Cortex of kidney (tissue), 1 donor: ENCODE measurements at places on chromosomes 12 and 14.

DNA sequence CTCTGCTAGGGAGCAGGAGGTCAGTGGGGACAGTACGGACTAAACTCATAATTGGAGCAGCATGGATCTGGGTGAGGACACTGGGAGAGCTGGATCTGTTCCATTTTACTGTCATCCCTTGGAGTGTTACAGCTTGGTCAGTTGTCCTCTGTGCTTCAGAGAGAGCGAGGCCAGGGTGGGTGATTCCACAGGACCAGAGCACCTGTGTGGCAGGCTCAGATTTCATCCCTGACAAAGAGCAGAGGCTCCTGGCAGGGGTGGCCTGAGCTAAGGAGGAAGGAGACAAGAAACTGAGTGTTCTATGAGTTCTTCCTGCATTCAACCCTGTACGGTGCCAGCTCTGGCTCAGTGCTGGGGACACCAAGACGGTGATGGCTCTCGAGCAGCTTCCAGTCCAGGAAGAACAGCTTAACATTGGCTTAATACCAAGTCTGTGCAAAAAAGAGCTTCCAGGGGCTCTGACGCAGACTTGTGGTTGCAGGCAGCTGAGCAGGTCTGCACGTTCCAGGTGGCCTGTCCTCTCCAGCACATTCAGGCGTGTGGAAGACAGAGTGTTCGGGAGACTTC is 8.4 kb upstream of the PGF start:
- no peak for DNase-seq

DNA sequence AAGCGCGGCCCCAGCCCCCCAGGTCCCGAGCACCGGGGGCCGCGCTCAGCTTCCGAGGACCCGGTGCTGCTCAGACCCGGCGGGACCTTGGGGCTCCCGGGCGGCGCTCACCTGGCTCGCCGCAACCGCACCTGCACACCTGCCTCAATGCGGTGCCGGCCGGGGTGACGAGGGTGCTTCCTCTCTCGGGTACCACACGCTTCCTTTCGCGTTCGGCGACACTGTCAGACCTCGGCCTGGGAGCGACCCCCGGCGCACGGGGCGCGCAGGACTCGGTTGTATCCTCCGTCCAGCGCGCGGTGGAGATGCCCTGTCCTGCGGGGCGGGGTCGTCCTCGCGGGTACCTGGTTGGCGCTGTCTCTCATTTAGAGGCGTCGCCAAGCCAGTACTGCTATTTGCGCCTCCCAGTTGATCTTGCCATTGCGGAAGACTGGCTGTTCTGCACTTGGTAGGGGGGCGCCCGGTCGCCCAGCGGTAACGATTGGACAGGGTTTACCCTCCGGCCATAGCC is 718 bp downstream of the PACS2 start:
- no peak for DNase-seq

- no peak for DNase-seq
Measured at GRCh38 chr12:54338698-54339296, 13.9 kb downstream of the COPZ1 start.

DNA sequence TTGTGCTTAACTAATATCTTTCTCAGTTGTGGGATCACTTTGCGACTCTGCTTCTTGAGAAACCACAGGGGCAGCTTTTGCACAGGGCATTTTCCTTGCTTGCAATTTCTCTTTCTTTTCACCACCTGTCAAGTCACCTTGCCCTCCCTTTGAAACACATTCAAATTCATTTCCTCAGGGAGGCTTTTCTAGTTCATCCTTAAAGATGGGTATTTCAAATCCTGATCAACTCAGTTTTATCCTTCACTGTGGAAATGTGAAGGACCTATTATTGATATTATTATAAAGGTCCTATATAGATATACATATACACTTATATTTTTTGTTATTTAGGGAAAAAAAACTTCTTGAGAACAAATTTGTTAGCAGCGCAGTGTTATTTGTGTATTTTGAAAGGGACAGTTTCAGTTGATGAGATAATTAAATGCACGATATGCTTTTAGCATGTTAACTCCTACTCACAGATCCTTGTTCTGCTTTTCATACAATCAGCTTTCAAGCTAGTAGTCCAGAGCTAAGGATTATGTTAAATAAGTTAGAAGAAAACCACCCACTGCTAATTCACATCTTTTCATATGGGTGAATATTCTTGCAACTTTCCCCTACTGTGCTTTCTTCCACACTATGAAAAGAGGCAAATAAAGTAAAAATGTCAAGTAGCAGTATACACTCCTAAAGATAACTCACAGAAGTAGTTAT is 501.4 kb upstream of the RGS6 start:
- no peak for DNase-seq

- DNase-seq, result no peak
Measured at GRCh38 chr12:100826323-100826722, 31.7 kb downstream of the ANO4 start.

DNA sequence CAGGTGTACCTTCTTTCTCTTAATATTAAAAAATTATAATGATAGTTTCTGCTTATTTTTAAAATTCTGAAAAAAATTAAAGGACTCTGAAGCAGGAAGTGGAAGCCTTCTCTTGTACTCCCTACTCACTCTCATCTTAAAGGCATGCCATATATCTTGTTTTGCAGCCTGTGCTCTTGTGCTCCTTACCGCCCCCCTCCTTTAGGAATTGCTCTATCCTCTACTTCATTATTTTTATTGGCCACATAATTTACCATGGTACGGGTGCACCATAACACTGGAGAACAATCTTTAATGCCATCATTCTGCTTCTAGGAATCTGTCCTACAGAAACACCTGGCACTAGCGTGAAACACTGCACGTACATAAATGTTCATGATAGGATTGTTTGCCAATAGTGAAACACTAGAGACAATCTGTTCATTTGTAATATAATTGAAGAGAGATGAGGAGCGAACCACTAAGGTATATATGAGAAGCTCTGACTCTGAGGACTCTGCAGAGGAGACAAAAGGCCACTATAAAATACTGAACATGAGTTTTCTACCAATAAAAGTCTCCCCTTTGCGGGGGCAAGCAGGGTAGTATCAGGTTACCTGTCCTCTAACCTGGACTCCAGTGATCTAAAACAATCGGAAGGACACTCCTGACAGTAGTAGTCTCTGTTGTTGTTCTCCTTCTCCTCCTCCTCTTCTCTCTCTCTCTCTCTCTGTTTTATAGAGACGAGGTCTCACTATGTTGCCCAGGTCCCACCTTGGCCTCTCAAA is 6.3 kb upstream of the NYNRIN start:
- DNase-seq, result no peak

DNA sequence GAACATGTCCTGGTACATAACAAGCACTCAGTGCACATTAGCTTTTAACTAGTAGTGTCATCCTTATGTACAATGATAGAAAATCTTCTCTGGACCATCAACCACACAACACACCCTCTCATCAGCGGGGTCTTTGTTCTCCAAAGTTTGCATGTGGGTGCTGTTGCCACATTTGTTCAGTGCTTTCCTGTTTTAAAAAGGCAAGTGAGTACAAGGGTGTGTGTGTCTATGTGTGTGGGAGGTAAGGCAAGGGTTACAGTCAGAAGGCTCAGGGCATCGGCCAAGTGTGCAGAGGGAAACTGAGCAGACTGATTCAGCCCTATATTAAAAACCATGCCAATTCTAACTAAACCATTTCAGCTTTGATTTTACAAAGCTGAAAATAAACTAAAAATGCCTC is 17.9 kb downstream of the KRT76 start:
- no peak for DNase-seq

DNA sequence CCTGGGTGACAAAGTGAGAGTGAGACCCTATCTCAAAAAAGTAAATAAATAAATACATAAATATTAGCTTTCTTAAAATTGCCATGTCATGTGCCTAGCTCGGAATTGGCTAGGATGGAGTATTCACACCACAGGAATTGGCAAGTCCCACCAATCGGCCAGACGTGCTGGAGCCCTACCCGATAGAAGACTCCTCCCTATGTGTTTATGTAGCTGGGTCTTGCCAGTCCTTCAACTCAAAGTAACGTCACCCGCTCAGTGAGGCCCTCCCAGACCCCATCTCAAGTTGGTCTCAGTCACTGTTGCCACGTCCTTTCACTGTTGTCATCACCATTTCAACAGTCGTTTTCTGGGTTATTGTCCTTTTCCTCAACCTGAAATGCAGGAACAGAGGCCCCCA is 20.2 kb downstream of the VRTN start:
- no peak for DNase-seq

- DNase-seq, result no peak
Measured at GRCh38 chr14:104200106-104200505, 61.7 kb downstream of the KIF26A start.

DNA sequence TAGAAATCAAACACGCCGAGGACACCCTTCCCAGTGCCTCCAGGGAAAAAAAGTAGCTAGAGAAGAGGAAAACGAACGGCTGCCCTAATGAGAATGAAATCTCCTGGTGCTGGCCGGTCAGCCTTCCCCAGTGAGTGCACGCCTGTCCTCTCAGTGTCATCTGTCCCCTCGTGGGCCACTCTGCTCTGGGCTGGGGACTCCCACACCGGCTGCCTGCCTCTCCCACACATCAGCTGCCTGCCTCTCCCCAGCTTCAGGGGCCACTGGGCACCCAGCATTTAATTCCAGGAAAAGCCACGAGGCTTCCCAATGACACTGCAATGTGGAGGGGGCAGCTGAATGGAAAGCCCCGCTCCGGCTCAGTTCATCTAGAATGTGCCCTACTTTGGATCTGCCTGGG is 59.0 kb downstream of the CCDC85C start:
- DNase-seq, result no peak

DNA sequence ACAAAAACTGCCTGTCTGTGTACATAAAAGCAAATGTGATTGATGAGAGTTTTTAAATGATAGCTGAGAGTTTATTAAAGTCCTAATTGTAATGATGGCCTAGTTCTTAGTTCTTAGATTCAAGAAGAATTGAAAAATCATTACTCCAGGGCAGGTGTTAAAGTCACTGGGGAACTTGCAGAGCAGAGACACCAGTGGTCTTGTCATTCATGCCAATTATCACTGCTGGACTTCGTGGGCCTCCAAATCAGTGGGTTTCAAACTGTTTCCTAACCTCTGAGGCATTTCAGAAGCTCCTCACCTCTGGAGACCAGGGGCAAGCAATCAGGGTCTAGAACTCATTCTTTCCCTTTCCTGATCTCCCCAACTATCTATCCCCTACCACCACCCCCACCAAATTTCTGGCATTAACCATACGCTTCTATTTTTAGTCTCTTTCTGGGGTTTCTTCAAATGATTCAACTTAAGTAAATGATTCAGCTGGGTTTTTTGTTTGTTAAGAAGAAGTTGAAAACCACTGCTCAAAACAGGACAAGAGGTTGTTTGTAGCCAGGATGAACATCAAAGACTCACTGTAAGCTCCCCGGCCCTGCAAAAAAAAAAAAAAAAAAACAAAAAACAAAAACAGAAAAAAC is 80.1 kb downstream of the CEP83 start:
- DNase-seq, result no peak

DNA sequence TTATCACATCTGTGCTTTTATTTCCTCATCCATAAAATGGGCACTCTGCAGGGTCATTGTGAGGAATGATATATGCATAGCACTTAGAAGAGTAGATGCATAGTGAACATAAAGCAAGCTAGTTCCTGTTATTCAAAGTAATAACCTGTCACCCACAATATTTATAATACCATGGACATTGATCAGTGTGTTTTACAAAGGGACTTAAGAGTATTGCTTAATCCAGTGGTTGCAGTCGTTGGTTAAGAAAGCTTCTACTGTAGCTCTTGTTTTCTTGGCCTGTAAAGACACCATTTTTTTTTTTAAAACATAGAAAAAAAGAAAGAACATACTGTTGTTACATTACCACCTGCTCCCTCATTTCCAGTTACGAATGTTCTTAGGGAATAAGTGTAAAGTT is 13.1 kb downstream of the METAP2 start:
- DNase-seq, result no peak

DNA sequence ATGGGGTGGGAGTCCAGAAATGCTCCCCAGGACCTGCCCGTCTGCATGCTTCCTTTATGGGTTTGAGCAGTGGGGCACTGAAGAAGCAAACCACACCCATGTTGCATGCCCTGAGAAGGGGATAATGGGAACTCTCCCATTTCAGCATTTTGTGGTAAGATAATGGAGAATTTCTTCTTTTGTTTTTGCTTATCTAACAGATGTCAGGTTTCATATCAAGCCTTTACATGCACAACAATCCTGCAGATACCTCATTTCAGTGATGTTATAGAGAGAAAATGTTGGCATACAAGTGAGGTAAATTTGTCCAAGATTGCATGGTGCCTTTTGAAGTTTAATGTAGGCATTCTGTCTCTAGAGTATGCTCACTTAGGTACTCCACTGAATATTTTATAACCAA is 177.0 kb downstream of the ALX1 start:
- no peak for DNase-seq

DNA sequence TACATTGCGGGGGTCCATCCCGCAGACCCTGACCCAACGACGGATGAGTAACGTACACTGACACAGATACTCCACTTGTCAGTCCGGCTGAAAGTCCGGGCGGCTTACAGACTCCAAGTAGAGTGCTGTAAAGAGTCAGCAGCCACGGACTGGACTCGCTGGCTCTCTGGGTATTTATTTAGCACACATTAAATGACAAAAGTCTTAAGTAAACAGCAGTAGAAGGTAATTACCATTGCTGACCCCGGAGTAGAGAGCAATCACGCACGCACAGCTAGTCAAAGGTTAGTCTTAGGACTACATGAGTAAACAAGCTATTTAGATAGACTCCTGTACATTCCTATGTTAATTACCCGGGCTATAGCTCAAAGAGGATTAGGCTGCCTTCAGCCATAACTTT is 780.9 kb downstream of the RPS29 start:
- no peak for DNase-seq

DNA sequence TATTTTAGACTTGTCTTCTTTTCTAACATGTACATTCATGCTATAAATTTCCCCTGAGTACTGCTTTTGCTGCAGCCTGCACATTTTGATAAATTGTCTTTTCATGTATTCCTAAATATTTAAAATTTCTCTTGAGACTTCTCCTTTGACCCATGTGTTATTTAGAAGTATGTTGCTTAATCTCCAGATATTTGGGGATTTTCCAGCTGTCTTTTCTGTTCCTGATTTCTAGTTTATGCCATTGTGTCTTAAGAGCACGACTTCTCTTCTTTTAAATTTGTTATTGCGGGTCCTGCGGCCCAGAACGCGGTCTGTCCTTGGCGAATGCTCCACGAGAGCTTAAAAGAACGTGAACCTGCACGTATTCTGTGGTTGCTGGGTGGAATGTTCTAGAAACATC is 136.4 kb downstream of the KIF26A start:
- DNase-seq, result no peak

DNA sequence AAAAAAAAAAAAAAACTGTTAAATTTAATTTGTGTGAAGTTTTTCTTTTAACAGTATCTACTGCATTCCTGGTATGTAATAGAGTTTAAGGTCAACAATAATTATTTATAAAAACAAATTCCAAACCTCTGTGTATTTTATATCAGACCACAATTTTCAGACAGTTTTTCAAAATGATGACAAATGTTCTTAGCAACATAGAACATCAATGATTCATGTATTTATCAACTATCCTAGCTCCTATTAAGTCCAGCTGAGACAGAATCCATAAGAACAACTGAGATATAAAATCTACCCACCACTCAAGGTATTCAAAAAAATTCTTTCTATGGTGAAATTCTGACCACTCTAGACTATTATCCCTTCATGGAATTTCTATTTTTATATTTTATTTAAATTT is 144.5 kb downstream of the EPS8 start:
- DNase-seq, result no peak
